ENCODE measurements at places on chromosomes 12 and 14. TPM values are rescaled to one million over a fixed set of nuclear protein-coding genes. Genes with fewer than 3 reads are reported as not detected.

DNA sequence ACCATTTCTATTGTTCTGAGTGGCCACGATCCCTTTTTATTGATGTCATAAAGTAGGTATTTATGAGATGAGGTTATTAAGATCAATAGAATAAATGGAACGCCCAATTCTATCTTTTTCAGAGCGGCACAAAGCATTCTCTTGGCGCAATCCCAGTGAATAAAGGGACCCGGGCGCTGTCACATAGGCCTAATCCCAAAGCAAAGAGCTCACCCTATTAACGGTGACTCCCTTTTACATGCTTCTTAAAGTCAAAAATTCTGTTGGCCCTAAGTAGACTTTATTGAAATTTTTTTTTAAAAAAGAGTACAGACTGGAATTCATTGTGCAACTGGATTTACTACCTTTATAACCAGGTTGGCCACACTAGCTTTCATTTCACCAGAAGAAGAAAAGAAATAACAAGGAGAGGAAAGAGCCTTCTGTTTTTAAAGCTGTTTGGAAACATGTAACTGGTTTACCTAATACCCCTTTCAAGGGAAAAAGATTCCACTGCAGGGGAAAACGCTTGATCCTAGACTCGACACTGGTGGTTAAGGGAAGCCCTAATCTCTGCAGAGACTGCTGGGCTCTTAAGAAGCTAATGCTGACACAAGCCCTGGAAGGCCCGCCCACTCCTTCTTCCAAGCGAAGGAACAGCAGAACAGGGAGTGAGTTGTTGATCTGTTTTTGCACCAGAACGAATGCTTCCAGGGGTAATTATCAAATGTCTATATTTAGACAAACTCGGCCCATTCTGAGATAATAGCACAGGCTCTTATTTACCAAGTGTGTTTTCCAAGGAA lies 381.2 kb downstream of the BCL11B start:
- H3K36me3 ChIP-seq, result no peaks in the 10 kb centered on the region
- H3K27me3 ChIP-seq, result no peaks in the 10 kb centered on the region
- no peak overlapping the region for H3K4me3 ChIP-seq
- no peaks in the 10 kb centered on the region for H3K4me1 ChIP-seq

- DNase-seq, result no peak
- H3K4me1 ChIP-seq, result peaks cover 18% of the 10 kb centered on the region
- no peaks in the 10 kb centered on the region for H3K36me3 ChIP-seq
- H3K27ac ChIP-seq, result peak overlapping the region; percentile 17
- H3K27me3 ChIP-seq, result no peaks in the 10 kb centered on the region
Measured at GRCh38 chr14:53881921-53882320, 74.7 kb downstream of the BMP4 start.

DNA sequence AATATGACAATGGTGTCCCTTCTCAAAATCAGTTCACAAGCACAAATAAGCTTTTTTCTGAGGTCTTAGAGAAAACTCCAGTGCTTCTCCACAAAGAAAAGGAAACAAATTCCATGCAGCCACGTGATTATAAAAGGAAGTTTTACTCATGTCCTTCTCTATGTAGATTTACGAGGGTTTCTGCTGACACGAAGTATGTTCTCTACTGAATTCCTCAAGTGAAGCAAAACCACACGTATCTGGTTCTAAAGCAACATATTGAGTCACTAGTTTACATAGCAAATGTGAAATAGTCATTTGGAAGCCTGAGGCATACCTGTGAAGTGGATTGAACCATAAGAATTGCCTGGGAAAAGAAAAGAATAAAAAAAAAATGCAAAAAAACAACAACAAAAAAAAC lies 31.9 kb downstream of the BMP4 start:
- H3K4me3 ChIP-seq, result no peak overlapping the region
- no peaks in the 10 kb centered on the region for H3K27me3 ChIP-seq
- no peak overlapping the region for H3K27ac ChIP-seq
- DNase-seq, result no peak
- no peaks in the 10 kb centered on the region for H3K4me1 ChIP-seq
- H3K36me3 ChIP-seq, result no peaks in the 10 kb centered on the region

GRCh38 chr12:27077586-27077985 lies 4.8 kb downstream of the C12orf71 start:
- no peaks in the 10 kb centered on the region for H3K27me3 ChIP-seq
- DNase-seq, result no peak
- H3K27ac ChIP-seq, result no peak overlapping the region

DNA sequence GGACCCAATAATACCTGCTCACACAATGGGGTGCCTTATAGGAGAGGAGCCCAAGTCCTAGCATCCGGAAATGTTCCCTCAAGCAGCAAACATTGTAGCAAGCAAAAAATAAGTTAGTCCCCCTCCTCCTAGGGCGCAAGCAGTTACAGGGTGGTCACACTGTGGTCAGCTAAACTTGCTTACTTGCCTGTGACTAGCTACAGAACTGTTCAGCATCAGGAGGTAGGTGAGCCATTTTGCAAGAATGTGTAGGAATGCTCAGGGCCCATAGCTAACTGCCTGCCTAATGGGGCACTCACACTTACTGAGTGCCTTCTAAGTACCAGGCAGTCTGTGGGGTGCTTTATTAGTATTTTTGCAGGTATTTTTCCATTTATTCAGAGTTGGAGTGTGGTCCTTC lies 154.6 kb upstream of the GRIN2B start:
- no peak overlapping the region for H3K27ac ChIP-seq
- no peak for DNase-seq
- no peak overlapping the region for H3K4me3 ChIP-seq
- no peaks in the 10 kb centered on the region for H3K27me3 ChIP-seq
- H3K36me3 ChIP-seq, result no peaks in the 10 kb centered on the region

DNA sequence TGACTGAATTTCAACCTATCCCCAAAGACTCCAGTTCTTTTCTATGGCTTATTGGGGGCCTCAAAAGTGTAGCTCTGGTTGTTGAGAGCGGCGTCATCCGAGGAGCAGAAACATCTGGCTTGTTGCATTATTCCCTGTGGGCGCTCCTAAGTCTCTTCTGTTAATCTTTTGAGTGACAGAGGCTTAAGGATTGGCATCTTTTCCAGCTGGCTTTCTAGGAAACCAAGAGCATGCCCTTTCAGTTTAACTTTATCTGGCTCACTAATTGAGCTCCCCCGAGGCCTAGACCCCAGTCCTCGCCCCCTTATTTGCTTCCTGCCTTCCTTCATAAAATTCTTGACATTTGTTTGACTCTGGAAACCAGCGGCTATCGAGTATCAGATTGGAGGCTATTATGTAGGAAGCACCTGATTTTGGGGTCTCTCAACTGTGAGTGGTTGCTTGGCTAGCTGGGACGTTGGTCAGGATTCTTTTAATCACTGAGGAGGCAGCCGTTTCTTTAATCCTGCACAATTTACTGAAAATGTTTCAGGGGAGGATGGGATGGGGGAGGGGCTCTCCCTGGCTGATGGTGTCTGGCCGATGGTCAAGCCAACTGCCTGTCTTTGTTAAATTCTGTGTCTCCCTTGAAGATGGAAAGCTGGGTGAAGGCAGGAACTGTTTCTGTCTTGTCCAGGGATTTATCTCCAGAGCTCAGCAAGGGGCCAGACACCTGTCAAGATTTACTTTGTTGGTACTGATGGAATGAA lies 3.1 kb downstream of the SMOC1 start:
- peaks cover 60% of the 10 kb centered on the region for H3K27me3 ChIP-seq
- no peaks in the 10 kb centered on the region for H3K4me1 ChIP-seq
- no peaks in the 10 kb centered on the region for H3K36me3 ChIP-seq
- H3K4me3 ChIP-seq, result no peak overlapping the region
- no peak overlapping the region for H3K27ac ChIP-seq
- no peak for DNase-seq

- DNase-seq, result no peak
- H3K36me3 ChIP-seq, result no peaks in the 10 kb centered on the region
- no peaks in the 10 kb centered on the region for H3K4me1 ChIP-seq
- H3K27ac ChIP-seq, result no peak overlapping the region
- no peaks in the 10 kb centered on the region for H3K27me3 ChIP-seq
Measured at GRCh38 chr14:101584055-101584859, 23.0 kb downstream of the DIO3 start.

- no peaks in the 10 kb centered on the region for H3K36me3 ChIP-seq
- DNase-seq, result no peak
- H3K4me1 ChIP-seq, result peaks cover 47% of the 10 kb centered on the region
- peak overlapping the region; percentile 66 for H3K27ac ChIP-seq
- no peaks in the 10 kb centered on the region for H3K27me3 ChIP-seq
Measured at GRCh38 chr12:123055281-123055766, 74.8 kb downstream of the ARL6IP4 start.

The OR11G2 gene
- not detected for total RNA-seq

The NEDD8 gene
- total RNA-seq, result 208 TPM
